A549 treated with DMSO at 1 μM for 4 hours (cell line): ENCODE measurements at places on chromosomes 3 and 15. TPM values are rescaled to one million over a fixed set of nuclear protein-coding genes. Genes with fewer than 3 reads are reported as not detected.

The CCDC33 gene
- total RNA-seq = 5.0 to 7.6 TPM (median 5.8 TPM) in 5 replicates

The THSD4 gene
- 18.0 to 26.1 TPM (median 22.0 TPM) in 5 replicates for total RNA-seq

The EIF4E3 gene
- total RNA-seq = 2.6 to 4.2 TPM (median 3.7 TPM) in 5 replicates

The NEO1 gene
- total RNA-seq = 32.8 to 37.7 TPM (median 33.4 TPM) in 5 replicates

The NDN gene
- 0.05 to 0.10 TPM in 2 of 5 replicates, not detected in the others for total RNA-seq

The TP63 gene
- 0.42 to 0.85 TPM (median 0.75 TPM) in 5 replicates for total RNA-seq

The PLS1 gene
- total RNA-seq = 10.9 to 17.6 TPM (median 14.9 TPM) in 5 replicates

The GHRL gene
- total RNA-seq = 0.45 TPM in 1 of 5 replicates, not detected in the others

The LRRC31 gene
- total RNA-seq = 0.05 TPM in 1 of 5 replicates, not detected in the others

The ADAM10 gene
- total RNA-seq = 104 to 158 TPM (median 135 TPM) in 5 replicates

The SLC6A1 gene
- 0.03 TPM in 1 of 5 replicates, not detected in the others for total RNA-seq

The ZIC4 gene
- total RNA-seq = not detected in 5 replicates

The CHCHD4 gene
- 37.3 to 41.9 TPM (median 40.5 TPM) in 5 replicates for total RNA-seq

The TMEM158 gene
- total RNA-seq = 15.8 to 30.6 TPM (median 22.0 TPM) in 5 replicates

The GATM gene
- total RNA-seq = 2.3 to 3.1 TPM (median 2.5 TPM) in 5 replicates

The IDH2 gene
- 35.9 to 52.5 TPM (median 49.7 TPM) in 5 replicates for total RNA-seq

The XIRP1 gene
- total RNA-seq = 0.02 to 0.07 TPM (median 0.05 TPM) in 5 replicates

The SLC12A8 gene
- total RNA-seq = 1.0 to 1.4 TPM (median 1.2 TPM) in 5 replicates

The SLC28A1 gene
- total RNA-seq = 0.08 TPM in 1 of 5 replicates, not detected in the others

The CHRFAM7A gene
- total RNA-seq = 4.6 to 7.2 TPM (median 5.1 TPM) in 5 replicates

The TNFAIP8L3 gene
- total RNA-seq = 4.3 to 7.1 TPM (median 5.6 TPM) in 5 replicates

The ZPLD1 gene
- total RNA-seq = 0.04 to 0.07 TPM (median 0.06 TPM) in 4 of 5 replicates, not detected in the other

The CHST13 gene
- 0.25 to 1.0 TPM (median 0.67 TPM) in 5 replicates for total RNA-seq

The AADACL2 gene
- total RNA-seq = not detected in 5 replicates

The NECTIN3 gene
- total RNA-seq = 22.5 to 37.4 TPM (median 30.7 TPM) in 5 replicates

The POTEB3 gene
- not detected in 5 replicates for total RNA-seq

The FBXO40 gene
- total RNA-seq = not detected in 5 replicates

The CELF6 gene
- 0.03 to 0.19 TPM (median 0.15 TPM) in 5 replicates for total RNA-seq

The NMNAT3 gene
- 1.0 to 1.9 TPM (median 1.2 TPM) in 5 replicates for total RNA-seq

The TRIM42 gene
- not detected in 5 replicates for total RNA-seq
